ENCODE measurements at places on chromosomes 2 and 18.

- no peak for DNase-seq
Measured at GRCh38 chr2:3970791-3971651, 267.6 kb downstream of the DCDC2C start.

DNA sequence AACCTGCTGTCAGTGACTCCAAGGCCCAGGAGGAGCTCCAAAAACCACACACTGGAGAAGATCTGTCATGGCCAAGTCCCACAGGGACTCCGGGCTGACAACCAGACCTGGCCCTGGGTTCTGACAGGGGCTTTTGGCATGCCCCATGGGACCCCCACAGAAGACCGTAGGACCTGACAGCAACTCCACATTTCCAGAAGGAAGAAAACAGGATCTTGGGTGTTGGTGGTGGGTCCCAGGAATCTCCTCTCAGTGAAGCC lies 275.9 kb upstream of the HS6ST1 start:
- DNase-seq: no peak

DNA sequence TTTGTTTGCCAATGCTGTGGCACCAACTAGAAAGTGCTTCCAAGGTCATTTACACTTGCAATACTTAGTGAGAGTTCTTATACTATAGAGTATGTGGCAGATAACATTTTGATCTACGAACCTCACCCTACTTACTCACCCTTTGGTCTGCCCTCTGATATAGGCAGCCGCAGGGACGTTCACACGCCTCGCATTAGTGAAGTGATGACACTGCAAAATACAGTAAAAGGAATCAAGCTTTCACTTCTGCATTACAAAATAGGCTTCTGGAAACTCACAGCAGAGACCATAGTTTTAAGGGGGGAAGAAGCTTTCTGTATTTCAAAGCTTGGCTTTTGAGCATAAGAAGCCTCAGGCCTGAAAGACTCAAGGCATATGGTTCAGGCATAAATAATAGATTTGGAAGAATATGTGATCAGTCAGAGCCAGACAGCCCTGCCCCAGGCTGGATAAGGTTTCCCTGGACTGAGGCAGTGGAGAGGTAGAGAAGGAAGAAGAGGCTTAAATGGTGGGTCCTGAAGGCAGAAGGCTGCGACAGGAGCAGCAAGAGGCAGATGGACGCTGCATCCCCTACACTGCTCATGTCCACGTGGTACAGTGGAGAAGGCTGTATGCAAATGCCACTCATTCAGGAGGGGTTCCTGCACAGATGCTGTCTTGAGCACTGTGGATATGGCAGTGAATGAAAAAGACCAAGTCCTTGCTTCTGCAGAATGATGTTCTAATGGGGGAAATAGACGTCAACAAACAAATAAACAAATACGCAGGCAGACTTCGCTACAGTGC lies 63.1 kb downstream of the FECH start:
- DNase-seq: no peak

DNA sequence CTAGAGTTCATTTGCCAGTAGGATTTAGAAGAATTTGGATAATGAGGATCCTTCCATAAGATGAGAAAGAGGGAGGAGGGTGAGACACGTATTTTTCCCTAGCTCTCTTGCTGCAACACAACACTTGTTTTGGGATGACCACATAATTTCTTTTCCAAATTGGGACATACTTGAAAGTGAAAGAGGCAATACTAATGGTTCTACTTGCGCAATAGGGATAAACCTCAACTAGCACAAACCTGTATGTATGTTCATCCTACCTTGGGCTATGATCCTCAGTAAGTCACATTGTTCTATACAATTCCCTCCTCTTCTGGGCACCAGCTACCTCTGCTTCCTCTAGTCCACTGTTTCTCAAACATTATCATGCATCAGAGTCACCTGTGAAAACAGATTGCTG lies 1208.8 kb upstream of the LRRTM1 start:
- DNase-seq: no peak

- DNase-seq: no peak
Measured at GRCh38 chr2:169520896-169521295, 11.4 kb downstream of the KLHL41 start.

DNA sequence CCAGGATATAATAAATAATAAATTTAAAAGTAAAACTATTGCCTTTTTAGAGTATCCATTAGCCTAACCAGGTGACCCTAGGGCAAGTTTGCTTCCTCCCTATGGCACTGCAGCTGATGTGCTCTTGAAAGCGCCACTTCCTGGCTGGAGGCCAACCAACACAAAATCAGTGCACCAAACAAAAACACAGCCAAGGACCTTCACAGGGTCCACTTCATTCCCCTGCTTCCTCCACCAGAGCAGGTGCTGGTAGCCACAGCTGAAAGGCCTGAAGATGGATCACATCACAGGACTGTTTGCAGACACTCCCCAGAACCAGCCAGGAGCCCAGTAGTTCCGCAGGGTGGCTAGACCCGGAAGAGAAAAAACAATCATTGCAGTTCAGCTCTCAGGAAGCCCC lies 108.8 kb downstream of the TWIST2 start:
- no peak for DNase-seq

GRCh38 chr18:35711227-35711626 lies 129.7 kb downstream of the GALNT1 start:
- DNase-seq: no peak

DNA sequence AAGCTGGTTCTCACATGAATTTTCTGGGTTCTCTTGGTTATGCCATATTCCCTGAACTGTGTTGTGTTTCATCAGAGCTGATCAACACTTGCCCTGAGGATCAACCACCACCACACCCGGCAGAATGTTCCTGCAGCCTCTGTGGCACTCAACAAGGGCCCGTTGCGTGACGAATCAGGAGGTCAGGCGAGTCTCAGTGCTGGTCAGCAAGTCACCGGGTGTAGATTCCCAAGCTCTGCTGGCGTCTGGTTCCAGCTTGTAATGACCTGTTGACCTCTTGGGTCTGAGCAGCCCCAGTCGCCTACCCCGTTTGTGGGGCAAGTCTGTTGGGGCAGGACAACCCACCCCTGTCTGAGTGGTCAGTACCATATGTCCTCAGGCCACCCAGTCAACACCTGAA lies 46.0 kb downstream of the ADCY3 start:
- no peak for DNase-seq

DNA sequence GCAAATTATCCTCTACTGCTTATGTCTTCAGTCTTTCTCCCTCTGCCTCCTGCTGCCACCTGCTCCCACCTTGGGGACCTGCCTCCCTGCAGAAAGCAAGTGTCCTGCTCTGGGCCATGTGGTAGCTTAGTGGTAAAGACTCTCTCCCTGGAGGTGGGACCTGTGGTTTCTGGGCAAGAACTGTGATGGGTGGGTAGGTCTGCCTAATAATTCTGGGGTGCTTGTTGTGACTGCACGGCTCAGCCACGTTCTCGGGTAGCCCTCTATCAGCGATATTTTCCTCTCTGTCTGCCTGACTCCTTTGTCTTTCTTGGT lies 16.4 kb upstream of the CD28 start:
- DNase-seq: no peak

DNA sequence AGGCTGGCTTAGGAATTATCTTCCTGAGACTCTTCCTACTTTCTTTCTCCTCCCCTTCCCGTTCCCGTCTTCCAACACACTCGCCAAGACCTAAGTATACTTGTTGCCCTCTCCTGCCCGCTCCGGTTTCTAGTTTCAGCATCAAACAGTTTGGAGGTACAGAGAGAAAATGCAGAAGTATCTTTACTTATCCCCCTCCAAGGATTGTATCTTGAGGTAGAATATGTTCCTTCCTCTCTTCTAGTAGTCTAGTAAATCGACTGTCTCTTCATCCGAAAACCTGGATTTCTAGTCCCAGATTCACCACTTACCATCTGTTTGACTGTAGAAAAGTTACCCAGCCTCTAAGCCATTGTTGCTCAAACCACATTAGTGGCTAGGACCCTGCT lies 755 bp downstream of the EIF4E2 start:
- DNase-seq: no peak

DNA sequence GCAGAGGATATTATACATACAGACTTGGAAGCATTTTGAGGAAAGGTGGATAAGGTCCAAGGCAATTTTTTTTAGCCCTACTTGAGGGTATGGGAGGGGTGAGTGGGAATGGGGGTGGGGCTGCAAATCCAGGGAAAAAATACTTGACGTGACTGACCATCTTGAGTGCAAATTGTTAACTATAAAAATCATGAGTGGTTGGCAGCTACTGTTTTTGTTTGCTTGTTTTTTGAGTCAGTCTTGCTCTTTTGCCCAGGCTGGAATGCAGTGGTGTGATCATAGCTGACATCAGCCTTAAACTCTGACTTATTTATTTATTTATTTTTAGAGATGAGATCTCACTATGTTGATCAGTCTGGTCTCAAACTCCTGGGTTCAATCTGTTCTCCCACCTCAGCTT lies 458.8 kb downstream of the PIK3C3 start:
- no peak for DNase-seq

GRCh38 chr2:172239944-172240590 lies 137.4 kb upstream of the DLX2 start:
- no peak for DNase-seq

GRCh38 chr18:63975628-63976027 lies 5.7 kb downstream of the SERPINB8 start:
- DNase-seq: no peak

DNA sequence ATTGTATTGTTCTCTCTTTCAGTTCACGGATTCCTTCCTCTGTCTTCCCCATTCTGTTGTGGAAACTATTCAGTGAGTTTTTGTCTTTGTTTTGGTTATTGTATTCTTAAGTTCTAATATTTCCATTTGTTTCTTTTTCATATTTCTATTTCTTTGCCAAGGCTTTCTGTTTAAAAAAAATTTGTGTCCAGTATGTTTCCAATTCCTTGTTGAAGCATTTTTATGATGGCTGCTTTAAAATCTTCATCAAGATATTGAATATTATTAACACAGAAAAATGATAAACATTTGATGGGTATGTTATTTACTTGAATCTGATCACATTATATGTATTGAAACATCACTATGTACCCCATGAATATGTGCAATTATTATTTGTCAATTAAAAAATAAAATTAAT lies 42.4 kb downstream of the ASB1 start:
- no peak for DNase-seq

- no peak for DNase-seq
Measured at GRCh38 chr18:62323483-62324180, 1.5 kb upstream of the TNFRSF11A start.

DNA sequence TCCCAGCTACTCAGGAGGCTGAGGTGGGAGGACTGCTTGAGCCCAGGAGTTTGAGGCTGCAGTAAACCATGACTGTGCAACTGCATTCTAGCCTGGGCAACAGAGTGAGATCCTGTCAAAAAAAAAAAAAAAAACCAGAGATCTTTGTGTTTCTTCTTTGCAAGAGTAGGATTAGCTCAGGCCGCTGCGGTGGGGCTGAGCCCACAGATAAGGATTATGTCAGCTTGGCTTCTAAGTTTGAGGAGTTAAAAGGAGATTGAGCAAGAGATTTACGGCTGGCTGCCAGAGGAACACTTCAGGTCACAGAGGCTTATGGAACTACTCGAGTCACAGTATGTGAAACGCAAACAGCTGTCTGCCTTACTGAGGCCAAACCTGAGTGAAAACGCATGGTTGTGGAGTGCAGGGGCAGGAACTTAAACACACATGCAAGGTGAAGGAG lies 146.7 kb upstream of the L3MBTL4 start:
- DNase-seq: no peak

GRCh38 chr2:8239531-8240088 lies 442.2 kb upstream of the ID2 start:
- DNase-seq: no peak

GRCh38 chr2:213934560-213934959 lies 476.3 kb upstream of the VWC2L start:
- DNase-seq: no peak
